Vagina (tissue), 2 donors: ENCODE measurements at places on chromosomes 12 and 14. TPM values are rescaled to one million over a fixed set of nuclear protein-coding genes. Genes with fewer than 3 reads are reported as not detected.

GRCh38 chr12:67068761-67069450 lies 200.3 kb upstream of the CAND1 start:
- H3K4me1 ChIP-seq = peaks cover 26% of the 10 kb centered on the region
- no peaks in the 10 kb centered on the region for H3K27me3 ChIP-seq
- peak overlapping the region; percentile 71 for H3K4me3 ChIP-seq
- DNase-seq = no peak
- H3K36me3 ChIP-seq = no peaks in the 10 kb centered on the region

GRCh38 chr14:73462048-73462715 lies 3.8 kb upstream of the NUMB start:
- peaks cover 21% of the 10 kb centered on the region for H3K4me1 ChIP-seq
- H3K36me3 ChIP-seq = no peaks in the 10 kb centered on the region
- no peak overlapping the region for H3K4me3 ChIP-seq
- H3K27ac ChIP-seq = no peak overlapping the region
- no peak for DNase-seq

Gene FAM90A1
- total RNA-seq = not detected

Gene PAPLN
- 16.2 TPM for total RNA-seq

GRCh38 chr12:97555547-97556187 lies 93.1 kb downstream of the RMST start:
- H3K36me3 ChIP-seq = no peaks in the 10 kb centered on the region
- no peak overlapping the region for H3K4me3 ChIP-seq
- DNase-seq = no peak
- no peak overlapping the region for H3K27ac ChIP-seq

- H3K4me3 ChIP-seq = no peak overlapping the region
- no peaks in the 10 kb centered on the region for H3K4me1 ChIP-seq
- H3K27me3 ChIP-seq = no peaks in the 10 kb centered on the region
- H3K36me3 ChIP-seq = no peaks in the 10 kb centered on the region
- no peak for DNase-seq
These were observed 12.9 kb downstream of the FOXG1 start for GRCh38 chr14:28779456-28779855.

Gene RGS6
- total RNA-seq = 2.0 TPM

DNA sequence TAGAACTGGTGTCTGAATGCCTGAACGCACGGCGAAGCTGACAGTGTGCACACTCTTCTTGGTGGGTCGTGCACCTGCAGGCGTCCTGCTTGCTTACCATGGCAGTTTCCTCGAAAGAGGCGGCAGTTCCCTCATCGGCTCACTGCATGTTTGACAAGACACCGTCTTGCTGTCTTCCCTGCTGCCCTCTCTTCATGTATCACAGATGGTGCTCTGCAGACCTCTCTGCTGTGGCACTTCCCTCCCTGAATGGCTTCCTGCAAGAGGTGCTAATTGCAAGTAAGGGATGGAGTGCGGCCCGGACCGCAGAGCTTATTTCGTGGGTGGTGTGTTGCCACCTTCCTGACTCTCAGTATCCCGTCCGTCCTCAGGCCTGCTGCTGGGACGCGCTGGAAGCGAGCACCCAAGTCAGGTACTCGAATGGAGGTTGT lies 156.7 kb upstream of the RTL1 start:
- H3K27ac ChIP-seq = no peak overlapping the region
- DNase-seq = no peak
- no peaks in the 10 kb centered on the region for H3K4me1 ChIP-seq
- H3K36me3 ChIP-seq = no peaks in the 10 kb centered on the region
- H3K4me3 ChIP-seq = no peak overlapping the region
- no peaks in the 10 kb centered on the region for H3K27me3 ChIP-seq

Gene NKX2-1
- total RNA-seq = not detected

- H3K4me3 ChIP-seq = no peak overlapping the region
- H3K27ac ChIP-seq = no peak overlapping the region
- H3K27me3 ChIP-seq = no peaks in the 10 kb centered on the region
- no peaks in the 10 kb centered on the region for H3K36me3 ChIP-seq
These were observed 50.2 kb downstream of the SETD3 start for GRCh38 chr14:99430491-99430890.

Gene ASB2
- total RNA-seq = 24.1 TPM

DNA sequence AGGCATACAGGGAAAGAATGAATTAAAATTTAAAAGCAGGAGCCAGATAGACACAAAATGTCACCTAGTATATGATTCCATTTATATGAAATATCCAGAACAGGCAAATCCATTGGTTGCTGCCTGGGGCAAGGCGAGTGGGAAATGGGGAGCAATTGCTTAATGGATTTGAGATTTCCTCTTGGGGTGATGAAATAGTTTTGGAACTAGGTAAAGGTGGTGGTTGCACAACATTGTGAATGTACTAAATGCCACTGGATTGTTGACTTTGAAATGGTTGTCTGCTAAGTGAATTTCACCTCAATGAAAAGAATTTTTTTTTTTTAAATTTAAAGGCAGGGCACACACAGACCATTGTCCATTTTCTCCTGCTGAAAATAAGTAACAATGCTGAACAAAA lies 61.9 kb downstream of the ABCC9 start:
- peaks cover 6% of the 10 kb centered on the region for H3K4me1 ChIP-seq
- H3K27me3 ChIP-seq = no peaks in the 10 kb centered on the region
- no peak for DNase-seq
- no peak overlapping the region for H3K4me3 ChIP-seq

DNA sequence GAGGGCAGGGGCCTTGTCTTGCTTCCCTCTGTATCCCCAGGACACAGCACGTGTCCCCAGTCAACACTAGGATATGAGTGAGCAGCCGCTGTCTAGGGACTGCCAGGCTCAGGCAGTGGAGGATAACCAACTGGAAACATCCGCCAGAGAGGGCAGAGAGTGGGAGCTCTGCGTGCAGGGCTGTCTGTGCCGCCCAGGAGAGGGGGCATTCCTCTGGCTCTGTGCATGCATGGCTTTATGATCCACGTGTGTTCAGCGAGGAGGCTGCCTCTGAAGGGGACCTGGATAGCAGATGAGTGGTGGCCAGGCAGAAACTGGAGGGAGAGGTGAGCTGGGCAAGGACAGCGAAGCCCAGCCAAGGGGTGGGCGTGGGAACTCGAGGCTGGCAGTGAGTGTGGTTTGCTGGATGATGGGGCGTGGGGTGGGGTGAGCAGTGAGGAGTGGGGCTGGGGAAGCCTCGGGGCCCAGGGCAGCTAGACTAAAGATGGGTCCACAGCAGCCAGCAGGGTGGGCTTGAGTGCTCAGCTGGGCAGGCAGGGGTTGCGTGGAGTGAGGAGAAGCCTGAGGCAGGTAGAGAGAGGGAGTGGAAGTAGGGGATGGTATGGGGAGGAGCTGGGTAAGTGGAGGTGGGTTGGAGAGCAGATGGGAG lies 72.9 kb downstream of the PRIMA1 start:
- no peaks in the 10 kb centered on the region for H3K4me1 ChIP-seq
- no peak overlapping the region for H3K27ac ChIP-seq
- peak; percentile 81 for DNase-seq
- H3K36me3 ChIP-seq = no peaks in the 10 kb centered on the region

DNA sequence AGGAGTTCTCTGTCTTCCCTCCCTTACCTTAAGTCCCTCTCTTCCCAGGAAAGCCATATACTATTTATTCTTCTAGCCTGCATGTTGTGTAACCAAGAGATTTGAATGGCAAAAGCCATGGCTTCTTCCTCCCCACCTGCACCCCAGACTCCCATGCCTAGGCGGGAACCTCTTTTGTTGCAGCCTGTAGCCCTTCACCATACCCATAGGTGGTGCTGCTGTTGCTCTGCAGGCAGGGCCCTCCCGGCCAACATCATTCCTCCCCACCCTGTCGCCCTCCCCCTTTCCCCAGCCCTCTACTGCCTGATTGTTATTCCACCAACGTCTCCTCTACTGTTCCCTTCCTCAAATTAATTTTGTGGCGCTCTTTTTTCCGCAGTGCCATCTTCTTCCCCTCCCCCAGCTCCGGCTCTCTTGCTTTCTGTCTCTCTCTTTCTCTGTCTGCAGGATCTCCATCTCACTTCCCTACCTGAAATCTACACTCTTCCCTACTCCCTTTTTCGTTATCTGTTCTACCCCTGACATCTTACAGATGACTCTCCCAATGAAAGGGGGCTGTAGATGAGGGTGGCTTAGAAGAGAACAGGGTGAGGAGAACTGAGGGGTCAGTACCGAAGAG lies 13.8 kb downstream of the NGDN start:
- DNase-seq = no peak
- no peak overlapping the region for H3K27ac ChIP-seq
- H3K27me3 ChIP-seq = no peaks in the 10 kb centered on the region
- H3K4me3 ChIP-seq = no peak overlapping the region
- H3K4me1 ChIP-seq = no peaks in the 10 kb centered on the region

GRCh38 chr12:115868624-115869023 lies 408.9 kb downstream of the MED13L start:
- H3K36me3 ChIP-seq = no peaks in the 10 kb centered on the region
- peaks cover 13% of the 10 kb centered on the region for H3K4me1 ChIP-seq
- no peak for DNase-seq
- H3K4me3 ChIP-seq = no peak overlapping the region

GRCh38 chr14:99182548-99183250 lies 89.3 kb downstream of the BCL11B start:
- no peak for DNase-seq
- no peaks in the 10 kb centered on the region for H3K36me3 ChIP-seq
- peaks cover 14% of the 10 kb centered on the region for H3K4me1 ChIP-seq
- H3K27ac ChIP-seq = no peak overlapping the region

GRCh38 chr12:95663525-95663924 lies 112.2 kb upstream of the USP44 start:
- peaks cover 10% of the 10 kb centered on the region for H3K4me1 ChIP-seq
- no peak overlapping the region for H3K4me3 ChIP-seq
- no peak overlapping the region for H3K27ac ChIP-seq
- H3K27me3 ChIP-seq = no peaks in the 10 kb centered on the region
- no peaks in the 10 kb centered on the region for H3K36me3 ChIP-seq
- no peak for DNase-seq

Gene TAS2R50
- total RNA-seq = 2.9 TPM

Gene NGB
- total RNA-seq = 1.7 TPM

GRCh38 chr14:62117010-62117750 lies 355.0 kb downstream of the SNAPC1 start:
- H3K27me3 ChIP-seq = no peaks in the 10 kb centered on the region
- no peak for DNase-seq
- no peaks in the 10 kb centered on the region for H3K36me3 ChIP-seq

Gene WDR89
- total RNA-seq = 7.4 TPM

- H3K27me3 ChIP-seq = no peaks in the 10 kb centered on the region
- H3K27ac ChIP-seq = no peak overlapping the region
- no peak overlapping the region for H3K4me3 ChIP-seq
- DNase-seq = no peak
- no peaks in the 10 kb centered on the region for H3K36me3 ChIP-seq
These were observed 67.4 kb downstream of the MVK start for GRCh38 chr12:109640961-109641360.

- no peak overlapping the region for H3K27ac ChIP-seq
- no peaks in the 10 kb centered on the region for H3K36me3 ChIP-seq
- no peaks in the 10 kb centered on the region for H3K27me3 ChIP-seq
These were observed 89.0 kb downstream of the SLC38A1 start for GRCh38 chr12:46179693-46180452.

- no peak overlapping the region for H3K4me3 ChIP-seq
- H3K27ac ChIP-seq = no peak overlapping the region
- H3K36me3 ChIP-seq = no peaks in the 10 kb centered on the region
- no peak for DNase-seq
- no peaks in the 10 kb centered on the region for H3K27me3 ChIP-seq
- H3K4me1 ChIP-seq = peaks cover 6% of the 10 kb centered on the region
These were observed 187.0 kb upstream of the RASSF8 start for GRCh38 chr12:25771476-25771875.

- no peaks in the 10 kb centered on the region for H3K36me3 ChIP-seq
- H3K27me3 ChIP-seq = no peaks in the 10 kb centered on the region
- H3K4me1 ChIP-seq = no peaks in the 10 kb centered on the region
- H3K4me3 ChIP-seq = no peak overlapping the region
- no peak for DNase-seq
- H3K27ac ChIP-seq = no peak overlapping the region
These were observed 126.3 kb downstream of the KTN1 start for GRCh38 chr14:55706365-55706684.

DNA sequence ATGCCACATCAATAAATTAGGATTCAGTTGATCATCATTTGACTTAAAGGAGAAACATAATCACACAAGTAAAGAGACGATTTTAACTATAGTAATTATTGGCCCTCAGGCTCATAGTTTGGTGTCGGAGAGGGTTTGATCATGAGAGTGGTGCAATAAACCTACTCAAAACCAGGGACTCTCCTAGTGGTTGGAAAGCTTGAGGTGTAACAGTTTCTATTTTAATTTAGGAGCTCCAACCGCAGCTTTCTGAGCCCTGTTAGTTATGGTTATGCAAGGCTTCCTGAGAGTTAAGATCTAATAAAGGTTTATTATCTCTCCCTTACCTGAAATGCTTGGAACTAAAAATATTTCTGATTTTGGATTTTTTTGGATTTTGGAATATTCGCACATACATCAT lies 36.4 kb downstream of the TMTC2 start:
- no peaks in the 10 kb centered on the region for H3K27me3 ChIP-seq
- H3K4me3 ChIP-seq = no peak overlapping the region
- H3K27ac ChIP-seq = no peak overlapping the region
- no peak for DNase-seq

- no peak overlapping the region for H3K4me3 ChIP-seq
- H3K36me3 ChIP-seq = no peaks in the 10 kb centered on the region
- H3K27me3 ChIP-seq = no peaks in the 10 kb centered on the region
- no peak overlapping the region for H3K27ac ChIP-seq
- DNase-seq = no peak
- peaks cover 15% of the 10 kb centered on the region for H3K4me1 ChIP-seq
These were observed 42.3 kb upstream of the MDM1 start for GRCh38 chr12:68374307-68374982.

DNA sequence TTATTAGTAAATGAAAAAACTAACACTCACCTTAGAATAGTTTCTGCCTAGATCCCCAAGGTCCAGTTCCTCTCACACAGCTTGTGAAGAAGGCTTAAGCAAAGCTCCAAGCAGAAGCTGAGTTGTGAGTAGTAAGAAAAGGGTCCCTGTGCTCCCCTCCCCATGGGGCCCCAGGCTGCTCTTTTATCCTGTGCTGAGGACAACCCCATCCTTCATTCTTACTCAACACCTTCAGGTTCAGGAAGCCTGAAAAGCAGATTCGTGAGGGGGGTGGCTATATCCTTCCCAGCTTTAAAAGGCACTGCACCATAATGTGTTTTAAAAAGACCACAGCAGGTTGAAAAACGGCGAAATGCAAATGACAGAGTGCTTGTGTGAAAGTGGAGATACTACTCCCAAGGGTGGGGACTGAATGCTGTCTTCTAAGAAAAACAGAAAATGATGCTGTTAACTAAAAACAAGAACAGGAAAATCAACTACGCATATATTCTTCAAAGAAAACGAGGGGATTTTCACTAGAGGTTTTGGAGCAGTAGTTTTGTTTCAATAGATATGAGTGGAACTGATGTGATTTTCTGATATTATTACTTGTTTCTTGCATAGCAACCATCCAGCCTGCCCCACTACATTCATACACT lies 182.7 kb downstream of the KTN1 start:
- no peak for DNase-seq
- H3K4me3 ChIP-seq = no peak overlapping the region
- H3K4me1 ChIP-seq = no peaks in the 10 kb centered on the region
- no peaks in the 10 kb centered on the region for H3K36me3 ChIP-seq
